Activated T-cell treated with anti-CD3 and anti-CD28 coated beads, Interleukin-2, amount 50 U/mL, for 48 hours (primary cell): ENCODE measurements at places on chromosomes 6 and 20.

DNA sequence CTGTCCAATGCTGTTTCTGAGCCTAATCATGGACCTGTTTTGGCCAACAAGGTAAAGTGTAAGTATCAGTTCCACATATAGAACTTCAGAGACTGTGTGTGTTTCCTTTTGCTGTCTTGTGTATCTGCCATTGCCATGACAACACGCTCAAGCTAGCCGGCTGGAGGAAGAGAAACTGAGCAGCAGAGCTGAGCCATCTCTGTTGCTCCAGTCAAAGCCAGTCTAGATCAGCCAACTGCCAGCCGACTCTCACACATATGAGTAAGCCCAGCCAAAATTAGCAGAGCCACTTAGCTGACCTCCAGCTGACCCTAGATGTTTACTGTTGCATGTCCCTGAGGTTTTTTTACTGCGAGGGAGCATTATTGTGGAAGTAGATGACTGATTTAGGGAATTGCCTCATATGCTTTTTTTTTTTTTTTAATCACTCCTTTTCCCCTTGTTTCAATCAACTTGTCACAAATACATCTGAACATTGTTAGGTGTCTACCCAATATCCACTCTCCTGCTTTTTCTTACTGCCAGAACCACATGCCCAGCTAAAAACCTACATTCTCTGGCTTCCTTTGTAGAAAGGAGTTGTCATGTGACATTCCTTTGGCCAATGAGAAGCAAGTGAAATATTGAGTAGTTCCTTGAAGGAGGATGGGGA is 304.3 kb upstream of the SUPT3H start:
- DNase-seq: no peak

DNA sequence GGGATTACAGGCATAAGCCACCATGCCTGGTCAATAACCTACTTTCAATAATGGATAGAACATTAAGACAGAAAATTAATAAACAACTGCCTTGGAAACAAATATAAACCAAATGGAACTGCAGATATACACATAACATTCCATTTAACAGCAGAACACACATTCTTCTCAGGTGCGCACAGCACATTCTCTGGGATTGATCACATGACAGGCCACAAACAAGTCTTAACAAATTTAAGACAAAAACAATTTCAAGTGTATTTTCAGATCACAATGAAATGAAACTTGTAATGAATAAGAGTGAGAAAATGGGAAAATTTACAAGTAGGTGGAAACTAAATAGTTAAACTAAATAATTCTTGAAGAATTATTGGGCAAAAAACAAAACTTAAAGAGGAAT is 167.9 kb downstream of the TBX18 start:
- no peak for DNase-seq

GRCh38 chr6:4340544-4340943 is 205.2 kb upstream of the ECI2 start:
- DNase-seq: no peak

DNA sequence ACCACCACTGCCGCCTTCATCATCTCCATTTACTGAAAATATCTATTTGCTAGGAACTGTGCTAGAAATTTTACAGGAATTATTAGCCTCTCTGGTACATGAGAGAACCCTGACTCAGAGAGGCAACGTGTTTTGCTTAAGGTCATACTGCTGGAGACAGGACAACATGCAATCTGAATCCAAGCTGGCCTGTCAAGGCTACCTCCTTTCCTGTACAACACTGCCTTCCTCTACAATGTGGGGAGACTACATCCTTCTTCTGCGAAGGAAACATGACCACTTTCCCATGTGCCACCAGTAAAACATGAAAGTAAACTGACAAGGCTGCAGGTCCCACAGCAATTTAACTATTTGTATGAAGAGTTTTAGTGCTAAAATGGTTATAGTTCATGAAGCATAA is 200.9 kb downstream of the BACH2 start:
- no peak for DNase-seq

DNA sequence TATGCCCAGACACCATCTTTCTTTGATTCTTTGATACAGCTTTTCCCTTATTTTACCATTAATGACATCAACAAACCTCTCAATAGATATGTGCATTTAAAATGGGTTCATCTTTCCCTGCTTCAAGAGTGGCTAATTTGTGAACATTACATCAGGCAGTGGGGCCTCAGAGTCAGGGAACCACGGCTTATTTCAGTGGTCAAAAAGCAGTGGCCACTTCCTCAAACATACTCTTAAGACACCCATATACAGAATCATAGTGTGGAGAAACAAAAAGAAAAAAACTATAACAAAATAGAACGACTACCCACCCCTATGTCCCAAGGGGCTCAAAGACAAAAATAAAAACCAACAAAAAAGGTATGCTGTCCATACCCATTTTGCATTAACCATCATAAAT is 12.9 kb downstream of the SALL4 start:
- DNase-seq: no peak
